ENCODE measurements at places on chromosomes 3 and 15.

- DNase-seq: no peak
Observed at GRCh38 chr3:99356696-99357095, 281.7 kb upstream of the COL8A1 start.

- DNase-seq: no peak
Observed at GRCh38 chr3:150372320-150372719, 35.8 kb upstream of the TSC22D2 start.

DNA sequence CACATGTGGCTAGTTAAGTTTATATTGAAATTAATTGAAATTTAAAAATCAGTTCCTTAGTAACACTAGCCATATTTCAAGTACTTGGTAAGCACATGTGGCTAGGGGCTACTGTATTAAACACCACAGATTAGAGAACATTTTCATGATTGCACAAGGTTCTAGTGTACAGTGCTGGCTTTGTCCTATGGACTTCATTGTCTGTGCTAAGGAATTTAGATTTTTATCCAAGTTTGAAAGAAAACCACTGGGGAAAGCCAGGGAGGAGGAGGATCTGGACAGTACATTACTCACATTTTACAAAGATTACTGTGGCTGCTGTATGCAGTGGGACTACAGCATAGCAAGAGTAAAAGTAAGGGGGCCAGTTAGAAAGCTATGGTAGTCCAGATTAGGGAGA lies 13.9 kb downstream of the STAC start:
- DNase-seq: no peak

DNA sequence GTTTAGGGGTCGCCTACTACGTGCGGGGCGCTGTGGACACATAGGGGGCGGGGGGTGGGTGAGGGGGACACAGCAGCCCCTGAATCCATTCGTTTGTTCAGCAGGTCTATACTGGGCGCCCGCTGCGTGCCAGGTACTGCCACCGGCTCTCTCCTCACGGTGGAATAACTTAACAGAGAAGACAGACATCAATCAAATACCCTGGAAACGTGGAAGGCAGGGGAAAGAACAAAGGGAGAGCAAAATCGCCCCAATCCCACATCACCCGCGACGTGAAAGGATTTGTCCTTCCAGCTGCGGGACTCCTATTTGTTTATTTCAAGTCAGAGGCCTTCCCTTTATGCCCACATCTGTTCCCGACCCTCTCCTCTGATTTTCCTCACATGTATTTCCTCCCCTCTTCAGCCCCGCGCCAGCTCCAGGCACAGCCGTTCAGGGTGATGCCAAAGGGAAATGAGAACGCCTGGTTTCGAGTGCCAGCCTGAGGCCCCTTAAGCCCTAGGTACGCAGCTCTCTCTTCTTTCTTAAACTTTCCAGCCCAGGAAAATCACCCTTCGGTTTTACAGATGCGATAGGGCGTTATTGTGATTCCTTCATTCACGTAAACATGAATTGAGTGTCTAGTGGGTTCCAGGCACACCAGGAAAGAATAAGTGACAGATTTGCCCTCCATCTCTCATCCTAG lies 726 bp upstream of the PROK2 start:
- no peak for DNase-seq

DNA sequence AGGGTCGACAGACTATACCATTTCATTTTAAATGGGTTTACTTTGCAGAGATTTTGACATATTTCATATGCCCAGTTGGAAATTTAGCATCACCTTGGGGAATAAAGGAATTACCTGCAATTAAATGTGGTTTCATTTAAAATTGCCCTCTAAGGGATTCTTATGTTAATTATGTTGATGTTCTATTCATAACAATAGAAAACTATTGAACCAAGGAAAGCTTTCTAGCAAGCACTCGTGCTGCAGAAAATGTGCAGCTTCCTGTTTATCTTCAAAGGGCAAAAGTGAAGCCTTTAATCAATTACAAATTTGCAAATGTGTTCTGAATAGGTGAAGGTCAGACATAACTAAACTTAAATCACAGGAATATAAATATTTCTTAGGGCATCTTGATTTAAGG lies 352.1 kb downstream of the CHST2 start:
- no peak for DNase-seq

- no peak for DNase-seq
Observed at GRCh38 chr15:22949074-22949547, 31.1 kb downstream of the CYFIP1 start.

DNA sequence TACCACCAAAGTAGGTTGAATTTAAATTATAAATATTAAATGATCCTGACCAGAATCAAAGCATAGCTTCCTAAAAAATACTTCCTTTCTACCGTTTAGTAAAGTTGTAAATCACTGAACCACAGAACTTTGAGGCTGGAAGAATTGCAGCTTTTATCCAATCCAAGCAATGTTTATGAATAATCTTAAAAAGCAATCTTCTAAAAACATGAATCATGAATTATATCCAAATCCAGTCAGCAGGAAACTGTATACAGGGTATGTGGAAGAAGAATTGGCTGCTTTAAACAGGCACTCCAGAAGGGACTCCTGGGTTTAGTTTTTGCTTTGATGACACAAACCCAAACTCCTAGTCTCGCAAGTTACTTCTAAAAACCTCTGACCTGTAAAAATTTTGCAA lies 30.2 kb downstream of the HEG1 start:
- DNase-seq: no peak

- DNase-seq: no peak
Observed at GRCh38 chr3:56379723-56380287, 88.5 kb downstream of the ERC2 start.

DNA sequence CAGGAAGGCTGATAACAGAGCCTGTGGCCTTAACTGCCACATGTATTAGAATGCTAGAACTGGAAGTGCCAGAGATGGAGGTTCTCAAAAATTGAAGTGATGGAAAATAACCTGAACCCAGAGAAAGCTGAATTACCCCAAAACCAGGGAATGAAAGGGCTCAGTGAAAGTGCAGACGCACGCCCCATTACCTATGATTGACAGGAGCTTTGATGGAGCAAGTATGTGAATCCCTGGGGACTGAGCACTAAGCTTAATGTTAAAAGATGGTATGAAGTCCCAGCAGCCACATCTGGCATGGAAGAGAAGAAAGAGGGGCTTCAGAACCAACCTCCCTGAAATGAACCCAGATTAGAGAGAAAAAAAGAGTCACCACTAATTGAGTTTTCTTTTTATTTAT lies 118.4 kb upstream of the FHIT start:
- no peak for DNase-seq

DNA sequence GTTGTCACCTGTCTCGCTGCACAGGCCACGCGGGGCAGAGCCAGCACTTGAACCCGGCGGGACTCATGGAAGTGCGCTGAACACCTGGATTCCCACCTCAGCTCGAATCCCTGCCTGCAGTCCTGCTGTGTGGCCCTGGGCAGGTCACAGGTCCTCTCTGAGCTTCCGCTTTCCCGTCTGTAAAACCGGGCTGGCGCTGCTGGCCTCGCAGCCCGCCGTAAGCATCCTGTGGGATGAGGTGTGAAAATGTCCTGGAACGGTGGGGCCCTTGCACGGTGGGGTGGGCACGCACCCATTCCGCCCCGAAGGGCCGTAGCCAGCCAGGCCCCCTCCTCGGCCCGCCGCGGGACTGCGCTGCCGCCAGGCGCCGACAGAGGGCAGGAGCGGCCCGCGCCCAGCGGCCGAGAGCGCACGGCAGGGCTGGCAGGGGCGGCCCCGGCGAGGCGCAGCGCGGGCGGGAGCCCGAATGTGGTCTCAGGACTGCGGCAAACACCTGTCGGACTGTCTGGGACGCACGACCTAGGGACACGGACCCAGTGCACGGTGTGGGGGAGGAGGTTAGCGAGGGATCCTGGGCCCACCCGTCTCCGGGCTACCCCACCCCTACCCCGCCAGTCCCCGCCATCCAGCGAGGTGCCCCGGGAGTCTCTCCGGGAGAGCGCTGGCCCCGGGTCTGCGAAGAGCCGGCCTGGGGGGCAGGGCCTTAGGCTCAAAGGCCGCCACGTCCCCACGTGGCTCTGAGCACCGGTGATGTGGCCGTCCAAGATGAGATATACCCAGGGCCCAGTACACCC lies 40.4 kb downstream of the DNAJB8 start:
- DNase-seq: peak; percentile 62

DNA sequence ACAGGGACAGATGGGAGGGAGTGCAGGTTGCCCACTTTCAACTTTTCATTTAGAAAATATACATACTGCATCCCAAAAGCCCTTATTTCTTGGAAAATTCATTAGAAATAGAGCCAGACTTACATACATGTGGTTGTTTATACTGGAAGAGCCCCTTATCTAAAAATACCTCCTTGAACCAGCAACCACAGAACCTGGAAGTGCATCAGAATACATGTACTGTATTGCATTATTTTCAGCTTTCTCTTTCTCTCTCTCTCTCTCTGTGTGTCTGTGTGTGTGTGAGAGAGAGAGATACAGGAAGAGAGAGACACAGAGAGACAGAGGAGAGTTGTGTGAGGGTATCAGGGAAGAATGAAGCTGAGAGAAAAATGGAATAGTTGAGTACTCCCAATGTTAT lies 29.5 kb upstream of the LSAMP start:
- DNase-seq: no peak

DNA sequence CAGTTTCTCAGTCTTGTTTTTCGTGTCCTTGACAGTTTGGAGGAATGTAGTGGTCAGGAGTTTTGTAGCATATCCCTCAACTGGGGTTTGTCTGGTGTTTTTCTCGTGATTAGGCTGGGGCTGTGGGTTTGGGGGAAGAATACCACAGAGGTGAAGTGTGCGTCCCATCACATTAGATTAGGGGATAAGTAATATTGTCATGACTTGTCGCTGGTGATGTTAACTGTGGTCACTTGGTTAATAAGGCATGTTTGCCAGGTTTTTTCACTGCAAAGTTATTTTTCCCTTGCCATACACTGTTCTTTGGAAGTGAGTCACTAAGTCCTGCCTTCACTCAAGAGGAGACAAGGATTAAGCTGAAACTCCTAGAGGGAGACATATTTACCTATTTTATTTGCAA lies 39.1 kb downstream of the PAK2 start:
- DNase-seq: no peak

DNA sequence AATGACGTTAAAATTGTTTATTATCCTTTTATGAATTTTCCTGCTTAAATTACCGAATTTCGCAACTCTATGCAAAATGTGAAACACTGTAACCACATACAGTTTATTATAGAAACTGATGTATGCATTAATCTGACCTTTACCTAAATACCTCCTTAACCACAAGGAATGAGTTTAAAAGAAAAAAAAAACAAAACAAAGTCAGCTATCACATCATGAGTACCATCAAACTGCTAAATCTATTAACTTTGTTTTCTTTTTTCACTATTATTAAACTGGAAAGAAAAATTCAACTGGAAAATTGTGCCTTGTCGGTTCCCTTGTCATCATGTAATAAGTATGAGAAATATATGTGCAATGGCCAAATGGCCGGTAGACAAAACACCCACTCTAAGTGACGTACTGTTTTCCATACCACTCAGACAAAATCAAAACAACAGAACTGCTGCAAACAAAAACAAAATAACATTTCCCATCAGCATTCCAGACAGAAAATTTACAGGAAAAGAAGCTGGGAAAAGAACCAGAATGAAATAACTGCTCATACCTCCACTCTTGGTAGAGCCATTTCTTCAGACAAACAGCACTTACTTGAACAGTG lies 415.3 kb downstream of the FOXP1 start:
- no peak for DNase-seq

DNA sequence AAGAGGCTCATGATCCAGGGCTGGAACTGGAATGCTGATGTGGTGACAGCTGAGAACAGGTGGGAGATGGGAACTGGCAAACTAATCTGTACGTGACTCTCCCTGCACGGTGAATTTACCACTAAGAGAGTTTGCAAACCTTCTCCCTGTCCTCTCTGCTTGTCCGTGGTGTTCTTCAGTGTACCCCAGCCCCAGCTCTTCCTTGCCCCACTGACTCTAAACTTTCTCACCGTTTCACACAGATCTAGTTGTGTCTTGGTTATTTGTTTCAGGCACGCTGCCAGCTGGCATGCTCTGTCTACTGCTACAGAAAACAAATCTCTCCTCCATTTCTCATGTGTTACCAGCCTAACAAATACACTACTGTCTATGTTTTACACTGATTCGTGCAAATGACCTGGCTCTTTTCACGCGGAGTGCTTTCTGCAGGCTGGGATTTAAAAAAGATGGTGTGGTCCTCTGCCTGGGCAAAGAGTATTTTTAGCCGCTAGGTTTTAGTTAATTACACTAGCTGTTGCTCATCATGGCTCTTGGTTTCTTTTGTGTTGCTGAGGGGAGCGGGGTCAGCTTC lies 192.7 kb upstream of the LRIG1 start:
- no peak for DNase-seq

DNA sequence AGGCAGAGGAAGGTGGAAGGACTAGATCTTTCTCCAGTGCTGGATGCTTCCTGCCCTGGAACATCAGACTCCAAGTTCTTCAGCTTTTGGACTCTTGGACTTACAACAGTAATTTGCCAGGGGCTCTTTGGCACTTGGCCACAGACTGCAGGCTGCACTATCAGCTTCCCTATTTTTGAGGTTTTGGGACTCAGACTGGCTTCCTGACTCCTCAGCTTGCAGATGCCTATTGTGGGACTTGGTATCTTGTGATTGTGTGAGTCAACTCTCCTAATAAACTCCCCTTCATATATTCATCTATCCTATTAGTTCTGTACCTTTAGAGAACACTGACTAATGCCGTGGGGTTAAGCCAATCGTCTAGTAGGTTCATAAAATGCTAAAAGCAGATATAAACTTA lies 8.8 kb upstream of the B3GNT5 start:
- DNase-seq: no peak

DNA sequence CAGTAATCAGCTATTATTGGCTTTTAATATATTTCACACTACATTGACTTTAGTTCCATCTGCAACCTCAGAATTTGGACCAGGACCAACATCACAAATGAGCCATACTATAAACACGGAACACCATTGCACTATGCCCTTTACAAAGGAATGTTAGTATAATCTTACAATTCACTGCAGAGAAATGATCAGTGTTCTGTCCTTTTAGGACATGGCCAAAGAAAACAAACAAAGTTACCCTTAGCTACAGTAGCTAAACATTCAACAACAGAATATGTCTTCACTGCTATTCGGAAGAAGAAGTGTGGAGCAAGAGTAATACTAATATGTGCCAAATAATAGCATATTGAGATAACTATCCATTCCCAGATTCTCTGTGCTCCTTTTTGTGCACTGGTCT lies 90.4 kb downstream of the NAALADL2 start:
- no peak for DNase-seq

DNA sequence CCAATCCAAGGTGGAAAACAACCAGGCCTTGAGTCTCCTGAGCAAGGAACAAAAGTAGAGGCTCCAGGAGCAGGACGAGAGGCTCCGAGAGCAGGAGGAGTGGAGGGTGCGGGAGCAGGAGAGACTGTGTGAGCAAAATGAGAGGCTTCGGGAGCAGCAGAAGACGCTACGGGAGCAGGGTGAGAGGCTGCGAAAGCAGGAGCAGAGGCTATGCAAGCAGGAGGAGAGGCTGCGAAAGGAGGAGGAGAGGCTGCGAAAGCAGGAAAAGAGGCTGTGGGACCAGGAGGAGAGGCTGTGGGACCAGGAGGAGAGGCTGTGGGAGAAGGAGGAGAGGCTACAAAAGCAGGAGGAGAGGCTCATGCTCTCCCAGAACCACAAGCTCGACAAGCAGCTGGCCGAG lies 60.3 kb upstream of the UBE2Q2 start:
- DNase-seq: no peak
